ENCODE measurements at places on chromosomes 7 and 10. TPM values are rescaled to one million over a fixed set of nuclear protein-coding genes. Genes with fewer than 3 reads are reported as not detected.

The CLCN1 gene
- not detected for total RNA-seq

The ZNF518A gene
- total RNA-seq: 8.2 TPM

The SGCE gene
- 85.8 TPM for total RNA-seq

The UNCX gene
- total RNA-seq: not detected

The NCF1 gene
- total RNA-seq: under 0.01 TPM

The PTPRN2 gene
- total RNA-seq: 3.4 TPM

The SERPINE1 gene
- 88.2 TPM for total RNA-seq

The C7orf57 gene
- not detected for total RNA-seq

The HOXA5 gene
- 4.1 TPM for total RNA-seq

The EVX1 gene
- total RNA-seq: not detected

The CLDN4 gene
- total RNA-seq: 0.25 TPM

The TUBAL3 gene
- not detected for total RNA-seq

The ANKRD30A gene
- not detected for total RNA-seq

The PIK3AP1 gene
- total RNA-seq: under 0.01 TPM

The MKRN1 gene
- total RNA-seq: 38.6 TPM

The ZNF777 gene
- 4.3 TPM for total RNA-seq

The SNX10 gene
- total RNA-seq: 3.3 TPM

The PIK3CG gene
- total RNA-seq: 4.4 TPM

The PHYHIPL gene
- not detected for total RNA-seq

The TMED4 gene
- total RNA-seq: 66.4 TPM

The TMEM270 gene
- not detected for total RNA-seq

The PRRT4 gene
- total RNA-seq: not detected

The PRKG1 gene
- 0.64 TPM for total RNA-seq

The LRRC17 gene
- total RNA-seq: 0.89 TPM

The TM9SF3 gene
- 69.2 TPM for total RNA-seq

The HMX2 gene
- total RNA-seq: not detected

The ITIH5 gene
- 1.0 TPM for total RNA-seq

The IGFBP3 gene
- total RNA-seq: 6.4 TPM

The DGKB gene
- total RNA-seq: not detected

The MMD2 gene
- total RNA-seq: not detected

The NKX2-3 gene
- total RNA-seq: not detected

The INA gene
- 0.13 TPM for total RNA-seq

The GNG11 gene
- total RNA-seq: 460 TPM

The CARD11 gene
- 3.2 TPM for total RNA-seq

The RNF133 gene
- 0.51 TPM for total RNA-seq

The IPMK gene
- 5.6 TPM for total RNA-seq

The HGF gene
- 0.25 TPM for total RNA-seq

The HOXA1 gene
- total RNA-seq: 1.0 TPM

The EPO gene
- not detected for total RNA-seq

The HOXA4 gene
- total RNA-seq: 0.51 TPM

The LRRC18 gene
- not detected for total RNA-seq

The SFXN4 gene
- 9.4 TPM for total RNA-seq

The COL28A1 gene
- not detected for total RNA-seq

The GIMAP1 gene
- 24.5 TPM for total RNA-seq

The NEUROG3 gene
- total RNA-seq: not detected

The BAMBI gene
- 2.4 TPM for total RNA-seq

The SP8 gene
- not detected for total RNA-seq

The SORBS1 gene
- 0.77 TPM for total RNA-seq

The ARHGEF35 gene
- total RNA-seq: 0.13 TPM

The CDHR1 gene
- 0.25 TPM for total RNA-seq

The SPDYE6 gene
- not detected for total RNA-seq

The SPAM1 gene
- total RNA-seq: not detected

The LUC7L2 gene
- total RNA-seq: 27.8 TPM

The EN2 gene
- total RNA-seq: under 0.01 TPM

The CASP2 gene
- total RNA-seq: 12.3 TPM

All from dermis microvascular lymphatic vessel endothelial cell (primary cell).